ENCODE measurements at places on chromosomes 2 and 18.

- no peak for DNase-seq
Measured at GRCh38 chr2:5089409-5089808, 602.8 kb upstream of the SOX11 start.

- DNase-seq, result no peak
Measured at GRCh38 chr2:217562871-217563480, 439.8 kb downstream of the TNS1 start.

DNA sequence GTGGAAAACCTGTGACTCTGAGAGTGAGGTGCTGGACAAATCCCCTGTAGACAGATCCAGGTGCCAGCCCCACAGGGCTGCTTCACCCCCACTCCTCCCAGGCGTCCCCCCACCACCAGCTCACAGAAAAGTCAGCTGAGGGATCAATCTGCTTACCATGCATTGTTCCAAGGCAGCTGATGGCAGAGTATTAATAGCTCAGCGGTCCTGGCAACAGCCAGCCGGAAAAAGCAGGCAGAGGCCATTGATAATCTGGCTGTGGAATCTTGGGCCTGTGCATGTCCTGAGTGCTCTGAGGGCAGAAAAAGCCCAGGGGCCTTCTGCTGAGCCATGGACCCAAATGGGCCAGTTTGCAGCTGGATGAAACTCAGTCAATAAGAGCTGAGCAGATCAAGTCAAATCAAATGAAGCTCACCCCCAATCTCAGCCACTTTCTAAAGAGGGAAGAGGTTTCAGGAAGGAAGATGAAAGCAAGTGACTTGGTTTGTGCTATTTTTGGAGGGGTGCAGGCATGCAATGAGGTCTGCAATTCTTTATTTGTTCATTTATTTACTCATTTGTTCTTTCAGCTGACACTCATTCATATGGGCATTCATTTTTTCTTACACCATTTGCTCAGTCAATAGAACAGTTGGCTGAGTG is 63.4 kb downstream of the GYPC start:
- no peak for DNase-seq

DNA sequence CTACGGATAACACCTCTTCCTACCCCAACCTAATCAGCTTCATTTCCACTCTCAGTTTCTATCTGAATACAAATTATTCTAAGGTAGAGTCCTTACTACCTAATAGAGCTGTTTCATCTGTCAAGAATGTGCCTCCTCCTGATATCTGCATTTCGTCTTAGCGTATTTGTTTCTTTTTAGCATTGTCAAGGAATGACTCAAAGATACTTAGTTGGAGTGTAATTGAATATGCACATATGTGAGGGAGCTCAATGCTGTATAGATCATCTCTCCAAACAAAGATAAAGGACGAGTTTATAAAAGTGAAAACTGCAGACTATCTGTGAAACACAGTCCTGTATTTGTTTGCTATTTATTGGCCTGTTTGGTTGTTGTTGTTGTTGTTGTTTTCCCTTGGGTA is 2059.4 kb upstream of the CELF4 start:
- DNase-seq, result peak; percentile 23

GRCh38 chr2:18930971-18931370 is 341.6 kb upstream of the NT5C1B start:
- DNase-seq, result no peak

DNA sequence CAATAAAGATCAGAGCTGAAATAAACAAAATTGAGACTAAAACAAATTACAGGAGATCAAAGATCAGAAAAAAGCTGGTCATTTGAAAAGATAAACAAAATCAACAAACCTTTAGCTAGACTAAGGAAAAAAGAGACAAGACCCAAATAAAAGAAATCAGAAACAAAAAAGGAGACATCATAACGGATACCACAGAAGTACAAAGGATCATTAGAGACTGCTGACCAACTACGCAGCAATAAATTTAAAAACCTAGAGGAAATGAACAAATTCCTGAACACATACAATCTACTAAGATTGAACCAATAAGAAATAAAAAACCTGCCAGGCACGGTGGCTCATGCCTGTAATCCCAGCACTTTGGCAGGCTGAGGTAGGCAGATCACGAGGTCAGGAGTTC is 33.7 kb downstream of the USP34 start:
- DNase-seq, result no peak

DNA sequence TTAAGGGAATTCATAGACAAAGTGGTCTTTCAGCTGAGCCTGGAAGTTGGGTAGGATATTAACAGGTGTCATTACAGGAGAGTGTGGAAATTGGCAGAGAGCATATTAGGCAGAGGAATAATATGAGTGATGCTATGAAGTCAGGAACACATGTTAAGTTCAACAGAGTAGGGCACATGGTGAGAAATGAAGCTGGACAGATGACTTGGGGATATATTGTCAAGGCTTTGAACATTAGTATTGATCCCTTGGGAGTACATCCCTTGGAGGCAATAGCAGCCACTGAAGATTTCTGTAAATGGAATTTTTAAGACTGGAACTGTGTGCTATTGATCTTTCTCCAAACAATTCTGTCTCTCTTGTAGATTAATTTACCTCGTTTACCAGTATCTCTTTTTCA is 170.7 kb downstream of the SCG2 start:
- DNase-seq, result no peak

DNA sequence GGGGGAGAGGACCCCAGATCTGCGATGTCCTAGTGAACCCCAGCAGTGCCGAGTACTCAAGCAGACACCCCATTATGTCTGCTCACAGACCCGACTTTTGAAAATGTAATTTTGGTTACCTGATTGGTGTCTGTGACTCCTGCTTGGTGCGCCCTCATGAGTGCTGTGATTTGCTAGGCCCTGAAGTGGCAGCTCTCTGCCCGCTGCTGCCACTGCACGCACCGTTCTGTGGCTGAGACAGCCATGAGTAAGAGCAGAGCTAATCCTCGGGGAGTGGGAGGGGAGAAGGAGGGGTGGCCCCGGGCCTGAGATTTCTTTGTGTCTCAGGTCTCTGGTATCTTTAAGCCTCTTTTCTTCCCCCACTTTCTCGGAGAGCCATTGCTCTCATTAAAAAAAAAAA is 18.2 kb downstream of the FHOD3 start:
- DNase-seq, result no peak

- no peak for DNase-seq
Measured at GRCh38 chr2:112705575-112705974, 15.2 kb upstream of the NT5DC4 start.

GRCh38 chr2:138829326-138829919 is 49.2 kb upstream of the NXPH2 start:
- no peak for DNase-seq

GRCh38 chr2:172614932-172615331 is 59.0 kb downstream of the PDK1 start:
- DNase-seq, result no peak

Measured in foreskin fibroblast (primary cell).